Neuronal stem cell (in vitro differentiated cells): ENCODE measurements at places on chromosomes 6 and 20.

- H3K27me3 ChIP-seq = no peaks in the 10 kb centered on the region
- no peak overlapping the region for H3K4me3 ChIP-seq
- no peaks in the 10 kb centered on the region for H3K4me1 ChIP-seq
- no peak for DNase-seq
These were observed 8.6 kb upstream of the HECA start for GRCh38 chr6:139126255-139126654.

DNA sequence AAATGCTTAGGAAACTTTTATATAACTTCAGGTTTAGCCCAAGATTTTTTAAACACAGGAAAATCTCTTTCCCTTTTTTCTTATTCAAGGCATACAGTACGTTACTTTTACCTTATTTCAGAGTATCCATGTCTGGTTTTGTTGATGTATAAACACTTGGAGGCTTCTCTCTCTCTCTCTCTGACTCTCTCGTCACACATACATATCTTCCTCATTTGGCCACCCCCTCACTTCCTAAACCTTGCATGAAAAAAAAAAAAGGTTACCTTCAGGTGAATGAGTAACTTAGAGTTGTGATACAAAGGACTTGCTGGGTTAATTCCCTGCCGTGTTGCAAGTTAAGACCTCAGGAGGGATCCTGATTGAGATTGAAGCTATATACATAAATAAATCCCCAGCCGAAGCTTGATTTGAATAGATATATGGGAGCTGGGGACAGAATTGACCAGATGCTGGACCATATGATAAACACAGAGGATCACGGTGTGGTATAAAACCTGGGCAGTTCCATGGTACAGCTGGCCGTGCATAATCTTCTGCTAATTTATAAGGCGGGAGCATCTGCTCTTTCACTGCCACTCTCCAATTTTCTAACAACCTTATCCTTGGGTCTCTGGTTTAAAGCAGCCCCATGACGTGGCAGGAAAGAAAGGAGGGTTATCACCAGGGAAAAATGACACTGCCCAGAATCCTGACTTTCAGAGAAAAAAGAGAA lies 55.1 kb upstream of the IL20RA start:
- no peak overlapping the region for H3K27ac ChIP-seq
- DNase-seq = no peak
- H3K4me1 ChIP-seq = no peaks in the 10 kb centered on the region
- H3K4me3 ChIP-seq = no peak overlapping the region
- H3K36me3 ChIP-seq = no peaks in the 10 kb centered on the region

- no peak for DNase-seq
- H3K4me1 ChIP-seq = no peaks in the 10 kb centered on the region
- no peaks in the 10 kb centered on the region for H3K27me3 ChIP-seq
- H3K27ac ChIP-seq = no peak overlapping the region
- no peak overlapping the region for H3K4me3 ChIP-seq
- H3K36me3 ChIP-seq = no peaks in the 10 kb centered on the region
These were observed 970.5 kb upstream of the SLC35B3 start for GRCh38 chr6:9405825-9406224.

- DNase-seq = no peak
- peaks cover 3% of the 10 kb centered on the region for H3K4me1 ChIP-seq
- H3K27me3 ChIP-seq = peaks cover 97% of the 10 kb centered on the region
- H3K36me3 ChIP-seq = no peaks in the 10 kb centered on the region
These were observed 370 bp downstream of the CDH22 start for GRCh38 chr20:46307999-46308257.
